ENCODE measurements at places on chromosomes 12 and 14.

DNA sequence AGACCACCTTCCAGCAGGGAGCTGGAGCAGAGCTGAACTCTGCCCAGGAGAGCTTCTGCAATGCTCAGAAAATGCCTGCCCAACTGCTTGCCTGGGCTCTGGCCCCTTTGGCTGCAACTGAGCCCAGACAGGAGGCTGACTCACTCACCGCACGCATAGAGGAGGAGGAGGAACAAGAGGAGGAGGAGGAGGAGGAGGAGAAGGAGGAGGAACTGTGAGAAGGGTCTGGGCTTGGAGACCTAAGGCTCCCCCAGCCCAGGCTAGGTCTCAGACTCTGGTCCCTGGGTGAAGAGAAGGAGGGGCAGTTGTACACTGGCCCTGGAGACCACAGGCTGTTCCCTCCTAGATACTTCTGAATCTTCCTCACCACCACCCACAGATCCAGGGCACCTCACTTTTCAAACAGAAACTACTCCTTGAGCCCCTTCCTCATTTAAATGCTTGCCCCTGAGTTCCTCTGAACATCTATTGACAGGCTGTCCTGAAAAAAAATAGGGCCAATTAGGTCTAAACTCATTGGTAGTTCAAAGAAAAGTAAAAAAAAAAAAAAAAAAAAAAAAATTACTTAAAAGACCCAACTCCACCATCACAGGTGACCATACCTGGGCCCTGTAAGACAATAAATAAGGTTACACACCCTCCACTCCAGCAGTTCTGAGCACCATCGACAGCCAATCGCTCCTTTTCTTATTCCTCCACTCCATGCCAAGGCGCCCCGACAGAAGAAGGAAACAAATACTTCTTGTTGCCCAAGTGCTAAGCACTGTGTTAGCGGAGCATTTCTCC lies 674 bp downstream of the VDR start:
- DNase-seq, result peak; percentile 66

DNA sequence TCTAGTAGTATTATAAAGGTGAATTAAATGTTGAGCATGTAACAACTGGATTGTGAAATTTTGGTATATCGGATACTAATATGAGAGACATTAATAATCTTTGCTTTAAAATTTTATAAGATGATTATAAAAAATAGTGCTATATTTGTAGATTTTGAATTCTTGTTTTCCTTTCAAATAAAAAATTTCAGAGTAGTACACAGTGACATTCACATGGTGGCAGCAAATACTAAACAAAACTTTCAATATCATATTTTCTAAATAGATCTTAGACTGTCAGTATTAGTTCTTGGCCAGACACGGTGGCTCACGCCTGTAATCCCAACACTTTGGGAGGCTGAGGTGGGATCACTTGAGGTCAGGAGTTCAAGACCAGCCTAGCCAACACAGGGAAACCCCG lies 166.0 kb downstream of the NAV3 start:
- no peak for DNase-seq

DNA sequence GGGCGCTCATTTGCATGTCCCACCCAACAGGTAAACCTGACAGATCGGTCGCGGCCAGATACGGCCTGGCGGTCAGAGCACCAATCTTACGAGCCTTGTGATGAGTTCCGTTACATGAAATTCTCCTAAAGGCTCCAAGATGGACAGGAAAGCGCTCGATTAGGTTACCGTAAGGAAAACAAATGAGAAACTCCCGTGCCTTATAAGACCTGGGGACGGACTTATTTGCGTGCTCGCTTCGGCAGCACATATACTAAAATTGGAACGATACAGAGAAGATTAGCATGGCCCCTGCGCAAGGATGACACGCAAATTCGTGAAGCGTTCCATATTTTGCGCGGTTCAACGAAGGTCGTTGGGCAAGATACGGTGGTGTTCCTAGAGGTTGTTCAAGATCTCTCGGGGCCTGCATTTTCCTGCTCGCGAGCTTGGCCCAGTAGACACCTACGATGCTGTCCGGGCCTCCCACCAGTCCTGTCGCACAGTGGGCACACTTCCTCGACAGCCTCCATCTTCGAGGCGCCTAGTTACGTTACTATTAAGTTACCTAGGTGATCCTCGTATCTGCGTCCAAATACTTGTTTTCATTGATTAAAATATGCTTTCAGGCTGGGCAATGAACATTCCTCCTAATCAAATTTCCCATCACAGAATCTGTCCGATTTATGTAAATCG lies at the start of gene RNU6-7:
RNU6-7 (plus strand) TSS at position 230 of the 675 bp plus-strand sequence.
- peak; percentile 20 for DNase-seq

- DNase-seq, result no peak
These were observed 8.9 kb upstream of the BCL11B start for GRCh38 chr14:99280852-99281251.

DNA sequence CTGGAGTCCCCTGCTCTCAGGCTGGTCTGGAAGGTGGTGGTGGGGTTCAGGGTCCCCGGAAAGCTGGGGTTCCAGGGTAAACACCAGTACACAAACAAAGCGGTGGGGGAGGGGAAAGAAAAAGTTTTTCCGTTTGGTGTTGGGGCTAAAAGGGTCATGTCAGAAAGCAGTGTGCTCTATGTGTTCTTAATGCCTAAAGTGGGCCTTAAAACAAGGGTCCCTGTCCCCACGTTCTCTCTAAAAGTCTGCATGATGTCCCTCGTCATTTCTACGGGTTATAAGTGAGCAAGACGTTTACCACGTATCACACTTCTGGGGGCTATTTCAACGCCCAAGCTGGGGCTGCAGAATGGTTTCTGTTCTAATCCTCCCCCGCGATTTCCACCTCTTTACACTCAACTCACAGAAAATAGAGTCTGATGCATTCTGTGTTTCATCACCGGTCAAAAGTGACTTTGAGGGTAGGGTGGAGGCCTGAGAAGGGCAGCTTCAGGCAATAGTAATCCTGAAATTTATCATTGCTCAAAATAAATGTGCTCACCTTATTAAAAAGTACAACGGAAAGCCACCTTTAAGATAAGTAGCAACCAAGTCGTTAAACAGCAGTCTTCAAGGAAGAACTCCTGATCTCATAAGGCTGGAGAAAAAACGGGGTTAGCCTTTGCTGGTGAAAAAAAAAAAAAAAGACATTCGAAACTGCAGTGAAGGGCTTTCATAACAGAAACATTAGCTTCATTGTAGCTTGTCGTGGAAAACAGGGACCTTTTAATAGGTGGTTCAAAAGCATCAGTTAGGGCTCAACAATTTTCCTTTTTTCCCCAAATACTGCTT lies 63.9 kb upstream of the PTGR2 start:
- DNase-seq, result peak; percentile 47

- peak; percentile 80 for DNase-seq
These were observed 21.7 kb downstream of the TMBIM6 start for GRCh38 chr12:49763006-49763591.

GRCh38 chr12:12788131-12788530 lies 2.7 kb downstream of the APOLD1 start:
- no peak for DNase-seq

DNA sequence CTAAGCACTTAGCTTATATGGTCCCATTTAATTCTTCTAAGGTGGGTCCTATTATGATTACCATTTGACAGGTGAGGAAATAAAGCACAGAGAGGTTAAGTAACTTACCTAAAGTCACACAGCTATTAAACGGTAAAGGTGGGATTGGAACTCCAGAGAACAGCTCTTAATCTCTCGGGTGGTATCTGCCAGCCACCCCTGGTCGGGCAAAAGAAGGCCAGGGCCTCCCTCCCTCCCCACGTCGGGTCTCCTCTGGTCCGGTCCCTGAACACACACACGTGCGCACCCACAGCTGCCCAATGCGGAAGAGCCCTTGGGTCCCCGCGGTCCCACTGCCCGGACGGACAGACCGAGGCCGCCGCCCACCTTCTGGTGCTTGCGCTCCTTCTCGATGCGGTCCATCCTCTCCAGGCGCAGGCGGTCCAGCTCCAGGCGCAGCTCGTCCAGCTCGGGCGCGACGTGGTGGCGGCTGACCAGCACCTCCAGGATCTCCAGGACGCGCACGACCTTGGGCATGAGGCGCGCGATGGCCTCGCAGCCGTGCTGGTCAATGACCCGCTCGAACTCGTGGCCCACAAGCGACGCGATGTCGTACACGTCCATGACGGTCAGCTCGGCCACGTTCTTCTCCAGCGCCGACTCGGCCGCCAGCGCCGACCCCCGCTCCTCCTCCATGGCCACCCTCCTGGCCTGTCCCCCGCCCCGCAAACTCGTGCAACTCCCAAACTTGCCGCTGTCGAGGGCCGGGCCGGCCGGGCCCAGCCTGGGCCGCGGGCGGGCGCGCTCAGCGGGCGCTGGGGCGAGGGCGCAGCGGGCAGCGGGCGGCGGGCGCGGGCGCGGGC lies 490 bp downstream of the RILPL1 start:
- DNase-seq, result no peak

- no peak for DNase-seq
These were observed 166.2 kb downstream of the PTPRO start for GRCh38 chr12:15488481-15488880.

DNA sequence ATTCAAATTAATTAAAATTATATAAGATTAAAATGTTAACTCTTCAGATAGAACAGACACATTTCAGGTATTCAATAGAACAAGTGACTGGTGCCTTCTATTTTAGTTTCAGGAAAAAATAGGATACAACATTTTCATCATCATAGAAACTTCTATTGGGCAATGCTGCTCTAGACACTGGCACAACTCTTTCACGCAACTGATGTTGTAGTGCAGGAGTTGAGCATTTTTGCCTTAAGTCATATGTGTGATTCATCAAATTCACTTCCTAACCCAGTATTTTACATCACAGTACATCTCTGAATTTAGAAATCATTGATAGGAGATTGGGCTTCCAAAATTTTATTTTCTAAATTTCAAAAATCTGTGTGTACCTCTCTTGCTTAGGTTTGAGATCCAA lies 215.4 kb upstream of the DIO2 start:
- no peak for DNase-seq

DNA sequence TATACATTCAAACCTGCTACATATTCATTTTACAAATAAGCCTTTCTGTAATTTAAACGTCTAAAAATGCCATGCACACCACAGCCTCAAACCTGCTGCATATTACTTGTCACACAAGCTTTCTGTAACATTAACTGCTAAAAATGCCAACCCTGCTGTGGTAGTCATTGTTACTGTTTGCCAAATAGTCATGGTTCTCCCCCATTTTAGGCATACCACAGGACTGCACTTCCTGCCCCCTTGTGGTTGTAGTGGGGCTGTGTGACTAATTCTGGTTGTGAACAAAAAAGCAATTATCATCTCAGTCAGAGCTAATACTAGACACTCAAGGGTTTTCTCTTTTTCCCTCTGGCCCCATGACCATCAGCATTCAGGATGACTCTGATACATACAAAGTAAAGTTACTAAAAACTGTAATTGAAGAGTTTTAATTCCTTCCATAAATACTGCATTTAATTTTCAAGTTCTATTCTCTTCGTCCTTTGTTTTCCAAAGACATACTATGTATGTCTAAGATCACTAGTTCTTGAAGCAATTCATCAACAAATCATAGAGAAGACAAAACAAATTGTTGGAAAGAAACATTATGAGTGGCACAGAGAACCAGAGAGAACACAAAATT lies 5.7 kb upstream of the SLC35F4 start:
- DNase-seq, result no peak

DNA sequence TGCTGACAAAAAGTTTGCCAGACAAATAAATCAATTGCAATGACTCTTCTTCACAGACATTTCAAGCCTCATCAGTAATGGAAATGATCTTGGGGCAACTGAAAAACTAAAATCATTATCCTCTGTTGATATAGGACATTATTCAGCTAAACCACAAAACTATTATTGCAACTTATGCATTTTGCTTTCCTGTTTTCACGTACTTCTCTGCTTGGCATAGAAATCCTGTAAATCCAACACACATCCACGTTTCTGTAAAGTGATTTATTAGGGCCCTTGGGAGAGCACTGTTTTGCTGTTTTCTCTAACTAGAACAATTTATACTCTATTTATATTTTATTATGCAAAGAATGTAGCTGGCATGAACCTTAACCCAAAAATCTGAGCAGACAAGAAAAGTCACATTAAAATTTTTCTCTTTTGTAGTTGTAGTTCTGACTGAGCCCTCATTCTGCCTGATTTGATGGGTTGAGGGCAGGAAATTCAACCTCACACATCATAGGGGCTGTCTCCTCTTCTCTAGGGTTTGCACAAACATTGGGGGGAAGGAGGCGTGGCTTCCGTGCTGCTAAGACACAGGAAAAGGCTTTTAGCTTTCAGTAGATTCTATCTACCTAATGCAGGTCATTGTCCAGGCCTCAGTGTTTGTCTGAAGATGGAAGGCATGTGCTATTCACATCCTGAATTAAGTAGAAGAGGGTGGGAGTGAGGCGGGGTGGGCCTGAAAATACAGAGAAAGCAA lies 11.5 kb upstream of the NUP107 start:
- peak; percentile 37 for DNase-seq

GRCh38 chr12:120710031-120710804 lies at the start of gene UNC119B:
TSS of gene UNC119B (plus strand) at chr12:120710458. CDS start at chr12:120710475, 17 bp downstream.
- DNase-seq, result peak; percentile 82

DNA sequence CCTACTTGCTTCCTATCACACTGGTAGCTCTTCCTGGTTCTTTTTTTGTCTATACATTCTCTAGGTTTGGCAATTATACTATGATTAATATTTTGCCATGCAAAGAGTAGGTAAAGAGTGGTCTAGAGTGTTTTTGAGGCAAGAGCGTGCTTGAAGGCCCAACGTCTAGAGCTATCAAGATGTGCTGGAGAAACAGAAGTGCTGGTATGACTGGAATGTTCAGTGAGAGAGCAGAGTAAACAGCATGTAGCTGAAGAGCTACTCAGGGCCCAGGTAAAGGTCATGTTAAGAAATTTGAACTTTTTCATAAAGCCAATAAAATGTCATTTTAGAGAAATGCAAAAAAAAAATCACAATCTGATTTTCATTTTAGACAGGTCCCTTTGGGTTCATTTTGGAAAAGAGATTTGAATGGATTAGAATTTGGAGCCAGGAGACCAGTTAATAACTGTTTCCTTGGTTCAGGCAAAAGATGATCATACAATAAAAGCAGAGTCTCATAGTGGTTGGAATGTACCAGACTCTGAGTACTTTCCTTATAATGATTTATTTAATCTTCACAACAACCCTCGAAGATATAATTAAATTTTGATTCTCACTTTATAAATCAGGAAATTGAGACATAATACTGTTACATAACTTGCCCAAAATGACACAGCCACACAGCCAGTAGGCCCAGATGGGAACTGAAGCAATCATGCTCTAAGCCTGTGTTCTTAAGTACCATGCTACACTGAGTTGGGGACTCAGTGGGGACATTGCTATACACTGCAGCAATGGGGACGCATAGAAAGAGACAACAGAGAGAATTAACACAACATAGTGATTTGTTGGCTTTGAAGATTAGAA lies 350.1 kb downstream of the NELL2 start:
- no peak for DNase-seq

DNA sequence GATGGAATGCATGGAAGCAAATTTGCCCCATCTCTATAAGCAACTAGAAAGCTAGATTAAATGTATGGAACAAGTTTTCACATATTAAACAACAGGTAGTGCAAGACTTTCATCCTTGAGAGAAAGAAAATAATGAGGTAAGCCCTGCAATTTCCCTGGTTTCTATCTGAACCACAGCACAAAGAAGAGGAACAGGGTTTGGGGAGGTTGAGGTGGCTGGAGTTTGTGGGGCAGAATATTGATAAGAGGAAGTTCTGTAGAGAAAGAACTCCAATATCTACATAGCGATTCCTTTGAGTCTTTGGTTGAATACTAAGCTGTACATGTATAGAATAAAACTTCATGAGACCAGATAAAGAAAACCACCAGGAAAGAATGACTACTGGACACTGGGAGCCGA lies 96.3 kb upstream of the CCND2 start:
- no peak for DNase-seq
